Activated naive CD4-positive, alpha-beta T cell (primary cell): ENCODE measurements at places on chromosomes 4 and X.

DNA sequence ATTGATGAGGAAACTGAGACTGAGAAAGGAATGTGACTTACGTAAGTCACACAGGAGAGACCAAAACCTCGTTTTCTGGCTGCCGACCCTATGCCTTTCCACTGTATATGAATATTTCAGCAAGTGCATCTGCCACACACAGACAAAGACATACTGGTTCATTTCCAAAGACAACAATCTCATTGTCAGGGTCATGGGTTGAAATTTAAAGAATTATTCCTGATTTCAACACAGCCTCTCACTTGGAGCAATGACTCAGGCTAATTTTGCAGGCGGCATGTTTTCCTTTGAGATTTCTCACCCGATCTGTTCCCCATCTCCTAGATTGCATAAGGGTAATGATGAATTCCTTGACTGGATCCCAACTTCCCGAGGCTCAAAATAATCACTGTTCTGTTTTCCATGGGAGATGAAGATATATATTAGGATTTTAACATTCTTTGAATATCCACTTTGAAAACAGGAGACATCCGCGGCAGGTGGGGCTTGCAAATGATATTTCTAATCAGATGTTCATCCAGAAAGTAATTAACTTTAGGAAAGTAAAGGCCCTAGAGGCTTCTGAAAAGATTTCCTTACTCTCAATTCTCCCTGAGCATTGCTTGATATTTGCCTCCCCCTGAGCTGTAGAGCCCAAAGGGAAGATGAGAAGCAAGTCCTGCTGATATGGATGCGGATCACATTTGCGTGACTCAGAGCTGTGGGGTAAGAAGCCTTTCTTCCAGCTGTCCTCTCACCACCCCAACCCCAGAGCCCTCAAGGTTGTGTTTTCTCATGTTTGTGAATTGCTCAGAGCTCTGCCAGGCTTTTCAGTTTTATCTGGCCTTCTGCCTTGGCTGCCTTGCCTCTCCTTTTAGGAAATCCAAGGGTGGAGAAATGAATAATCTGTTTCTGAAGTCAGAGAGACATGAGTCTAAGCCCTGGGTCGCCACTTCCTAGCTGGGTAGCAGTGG lies 361.1 kb upstream of the BOD1L1 start:
- DNase-seq: no peak

DNA sequence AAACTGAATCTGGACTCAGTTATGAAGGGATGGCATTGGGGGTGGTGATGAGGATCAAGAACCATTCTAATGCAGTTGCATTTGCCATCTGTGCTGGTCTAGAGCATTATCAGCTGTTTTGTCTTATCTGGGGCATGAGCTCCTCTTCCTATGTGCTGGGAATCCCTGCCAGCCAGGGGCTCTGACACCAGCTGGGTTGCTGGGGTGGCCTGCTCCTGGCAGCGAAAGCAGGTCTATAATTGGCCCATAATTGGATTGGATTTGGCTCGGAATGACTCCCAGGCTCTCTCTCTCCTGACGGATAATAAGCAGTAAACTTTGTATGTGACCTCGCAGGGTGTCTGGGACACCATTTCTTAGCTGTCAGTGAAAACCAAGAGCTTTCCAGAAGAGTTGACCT lies 34.1 kb downstream of the SMPX start:
- no peak for DNase-seq

- no peak for DNase-seq
Measured at GRCh38 chr4:121726642-121727268, 30.0 kb upstream of the ANXA5 start.

DNA sequence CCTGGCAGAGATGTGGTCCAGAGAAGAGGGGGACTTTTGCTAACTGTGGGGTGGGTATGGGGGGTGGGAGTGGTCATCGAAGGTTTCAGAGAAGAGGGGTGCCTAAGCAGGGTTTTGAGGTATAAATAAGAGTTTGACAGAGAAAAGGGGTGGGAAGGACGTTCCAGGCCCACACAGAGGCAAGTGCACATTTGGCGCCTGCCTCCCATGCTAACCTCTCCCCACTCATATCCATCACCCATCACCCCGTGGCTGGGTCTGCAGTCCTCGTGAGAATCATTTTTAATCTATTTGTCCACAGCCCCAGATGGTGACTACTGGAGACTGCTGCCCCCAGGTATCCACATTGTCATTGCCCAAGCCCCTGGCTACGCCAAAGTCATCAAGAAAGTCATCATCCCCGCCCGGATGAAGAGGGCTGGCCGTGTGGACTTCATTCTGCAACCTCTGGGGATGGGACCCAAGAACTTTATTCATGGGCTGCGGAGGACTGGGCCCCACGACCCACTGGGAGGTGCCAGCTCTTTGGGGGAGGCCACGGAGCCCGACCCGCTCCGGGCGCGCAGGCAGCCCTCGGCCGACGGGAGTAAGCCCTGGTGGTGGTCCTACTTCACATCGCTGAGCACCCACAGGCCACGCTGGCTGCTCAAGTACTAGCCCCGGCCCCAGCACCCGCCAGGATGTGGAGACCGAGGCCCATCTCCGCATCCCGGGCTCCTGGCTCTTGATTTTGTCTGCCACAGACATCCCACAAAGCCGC lies 26.6 kb downstream of the CPZ start:
- DNase-seq: no peak

DNA sequence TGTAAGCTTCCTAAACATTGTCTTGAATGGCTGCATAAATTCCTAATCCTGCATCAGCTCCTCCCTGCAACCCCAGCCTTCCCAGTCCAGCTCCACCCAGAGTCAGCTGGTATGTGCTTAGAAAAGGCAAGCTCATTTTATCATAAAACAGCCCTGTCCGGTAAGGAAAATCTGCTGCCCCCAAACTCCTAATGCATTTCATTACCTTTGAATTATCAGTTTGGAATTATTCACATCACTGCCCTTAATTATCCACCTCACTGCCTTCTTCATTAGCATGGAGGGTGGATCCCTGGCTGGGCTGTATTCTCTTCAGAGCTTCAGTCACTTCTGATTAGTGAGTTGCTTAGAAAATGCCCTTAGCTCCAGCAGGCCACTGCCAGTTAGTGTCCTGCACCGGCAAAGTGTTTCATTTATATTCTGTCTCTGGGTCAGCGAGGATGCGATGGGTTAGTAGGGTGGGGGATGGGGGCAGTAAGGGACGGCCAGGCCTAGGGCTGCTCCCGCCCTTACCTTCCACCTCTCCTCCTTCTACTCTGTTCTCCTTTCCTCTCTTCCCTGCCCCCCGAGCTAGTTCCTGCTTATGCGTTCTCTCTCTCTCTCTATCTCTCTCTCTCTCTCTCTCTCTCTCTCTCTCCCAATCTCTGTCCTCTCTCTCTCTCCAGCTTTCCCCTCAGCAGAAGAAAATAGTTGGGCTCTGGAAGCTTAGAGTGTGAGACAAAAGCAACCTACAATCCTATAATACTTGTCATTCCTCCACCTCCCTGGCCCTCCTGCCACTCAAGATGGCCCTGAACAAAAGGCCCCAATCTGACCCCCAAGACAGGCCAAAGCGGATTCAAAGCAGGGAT lies 174.8 kb upstream of the KLF3 start:
- no peak for DNase-seq

DNA sequence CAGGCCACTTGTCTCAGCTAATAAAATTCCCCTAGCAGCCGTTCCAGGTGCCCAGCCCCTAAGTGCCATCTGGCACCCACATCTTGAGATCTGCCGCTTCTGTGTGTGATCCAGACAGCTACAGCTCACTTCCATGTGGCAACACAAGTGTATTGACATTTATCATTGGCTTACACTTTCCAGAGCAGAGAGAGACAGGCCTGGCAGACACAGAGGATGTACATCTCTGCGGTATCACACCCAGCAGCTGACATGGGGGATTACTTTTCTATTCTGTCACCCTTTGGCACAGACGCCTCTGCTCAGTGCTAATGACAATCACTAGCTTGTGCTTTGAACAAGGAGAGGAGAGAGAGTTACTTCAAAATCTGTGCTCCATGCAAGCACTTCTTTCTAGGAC lies 195.9 kb downstream of the KDR start:
- DNase-seq: no peak

GRCh38 chr4:149211876-149212275 lies 603.8 kb downstream of the IQCM start:
- DNase-seq: no peak

DNA sequence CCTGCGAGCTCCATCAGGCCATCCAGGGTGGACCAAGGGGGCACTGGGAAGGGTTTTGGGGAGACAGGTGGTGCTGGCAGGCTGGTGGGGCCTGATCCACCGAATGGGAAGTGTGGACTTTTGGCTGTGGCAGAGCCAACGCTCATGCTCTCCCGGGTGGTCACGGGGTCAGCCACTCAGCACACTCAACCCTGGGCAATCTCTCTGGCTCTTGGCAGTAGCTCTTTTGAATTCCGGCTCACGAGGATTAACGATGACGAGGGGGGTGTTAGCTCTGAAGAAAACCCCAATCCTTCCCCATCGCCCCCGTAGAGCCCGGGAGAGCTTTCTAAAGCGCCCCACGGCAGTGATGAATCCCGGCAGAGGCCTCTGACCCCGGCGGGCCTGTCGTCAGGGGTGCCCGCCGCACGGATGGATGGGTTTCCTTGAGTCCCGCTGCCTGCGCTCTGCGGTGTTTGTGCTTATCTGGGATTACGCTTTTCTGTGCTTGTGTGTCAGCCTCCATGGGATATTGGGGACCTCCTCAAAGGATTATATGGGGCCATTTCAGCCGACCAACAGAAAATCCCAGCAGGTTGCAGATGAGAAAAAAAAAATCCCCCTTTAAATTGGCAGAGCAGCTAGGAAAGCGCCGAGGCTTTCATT lies 156.8 kb upstream of the PSAPL1 start:
- no peak for DNase-seq

GRCh38 chrX:83160096-83160495 lies 348.0 kb upstream of the POU3F4 start:
- DNase-seq: no peak

- DNase-seq: no peak
Measured at GRCh38 chr4:19566041-19566440, 685.7 kb upstream of the SLIT2 start.

- DNase-seq: no peak
Measured at GRCh38 chr4:81826335-81826734, 354.6 kb upstream of the RASGEF1B start.

- no peak for DNase-seq
Measured at GRCh38 chr4:8919651-8920288, 48.1 kb upstream of the HMX1 start.

GRCh38 chrX:119501511-119502148 lies 33.4 kb downstream of the SLC25A5 start:
- no peak for DNase-seq

DNA sequence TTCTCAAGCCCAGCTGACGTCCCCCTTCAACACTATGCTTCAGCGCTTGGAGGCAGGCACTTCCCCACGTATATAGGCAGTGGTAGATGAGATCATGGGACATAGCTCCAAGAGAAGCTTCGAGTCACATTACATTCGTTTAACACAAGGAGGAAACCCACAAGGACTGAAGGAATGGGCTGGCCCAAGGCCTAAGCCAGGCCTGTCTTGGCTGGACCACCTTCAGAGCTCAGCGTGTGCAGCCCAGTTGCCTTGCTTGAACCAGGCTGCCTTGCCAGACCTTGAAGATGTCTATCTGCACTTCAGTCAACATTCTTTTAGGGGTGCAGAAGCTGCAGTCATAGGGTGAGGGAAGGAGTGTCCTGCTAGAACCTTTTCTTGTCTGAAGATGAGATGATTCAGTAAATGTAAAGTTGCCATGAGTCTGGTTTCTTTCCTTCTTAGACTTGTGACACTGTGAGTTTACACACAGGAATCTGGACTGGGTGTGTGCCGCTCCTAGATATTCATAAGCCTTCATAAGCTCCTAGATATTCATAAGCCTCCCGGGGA lies 144.1 kb upstream of the RBPJ start:
- DNase-seq: no peak

DNA sequence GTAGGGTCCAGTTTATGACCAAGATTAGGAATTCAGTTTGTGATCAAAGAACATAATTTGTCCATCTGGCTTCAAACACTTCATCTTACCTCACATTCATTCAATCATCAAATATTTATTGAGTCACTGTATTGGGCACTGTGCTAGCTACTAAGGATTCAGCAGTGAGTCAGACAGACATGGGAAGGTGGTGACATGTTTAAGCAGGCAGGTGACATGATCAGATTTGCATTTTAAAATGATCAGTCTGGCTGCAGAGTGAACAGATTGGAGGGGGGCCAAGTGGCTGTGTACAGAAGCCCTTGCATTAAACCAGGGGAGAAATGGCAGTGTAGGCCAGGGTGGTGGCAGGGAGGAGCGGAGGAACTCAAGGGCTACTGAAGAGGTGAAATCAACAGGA lies 25.1 kb upstream of the APLN start:
- DNase-seq: no peak

GRCh38 chr4:147037069-147037468 lies 91.4 kb upstream of the TTC29 start:
- DNase-seq: no peak

DNA sequence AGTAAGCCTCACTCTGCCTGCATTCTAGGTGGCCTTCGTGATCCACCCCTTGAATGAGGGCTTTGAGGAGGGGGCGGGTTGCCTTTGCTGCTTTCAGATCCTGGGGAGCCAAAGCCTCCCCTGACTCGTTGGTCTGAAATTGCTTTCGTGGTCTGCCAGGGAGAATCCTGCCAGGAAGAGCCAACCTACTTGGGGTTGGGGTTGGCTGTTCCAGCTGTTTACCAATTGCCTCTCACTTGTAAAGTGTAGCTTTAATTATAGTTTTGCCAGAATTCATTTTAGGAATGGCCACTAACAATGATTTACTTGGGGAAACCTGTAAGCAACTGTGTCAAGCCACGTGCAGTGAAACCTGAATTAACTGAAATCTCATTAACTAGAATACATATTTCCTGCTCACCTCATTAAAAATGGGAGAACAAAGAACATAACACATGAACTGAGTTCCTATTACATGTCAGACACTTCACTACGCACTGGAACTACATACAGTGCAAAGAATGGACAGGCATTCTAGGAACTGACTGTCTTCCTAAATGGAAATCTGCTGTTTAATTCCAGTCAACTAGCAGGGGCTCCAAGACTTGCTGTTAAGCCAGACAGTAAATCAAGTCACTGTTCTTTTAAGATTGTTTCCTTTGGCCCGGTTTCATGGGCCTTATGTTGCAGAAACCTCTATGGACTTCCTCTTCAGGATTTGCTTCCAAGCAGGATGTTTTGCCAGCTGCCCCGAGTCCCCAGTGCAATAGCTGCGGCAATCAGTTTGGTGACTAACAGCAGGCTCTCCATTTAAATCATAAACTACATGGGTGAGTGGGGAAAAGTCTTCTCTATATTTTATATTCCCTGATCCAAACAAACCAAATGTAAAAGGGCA lies 16.4 kb upstream of the NKRF start:
- DNase-seq: no peak
